ENCODE measurements at places on chromosomes 12 and 14. TPM values are rescaled to one million over a fixed set of nuclear protein-coding genes. Genes with fewer than 3 reads are reported as not detected.

IL26 gene
- not detected for total RNA-seq

FAM181A gene
- total RNA-seq: not detected

GARIN6 gene
- not detected for total RNA-seq

CALCOCO1 gene
- 226 TPM for total RNA-seq

Data from natural killer cell (primary cell).